ENCODE measurements at places on chromosomes 12 and 14. TPM values are rescaled to one million over a fixed set of nuclear protein-coding genes. Genes with fewer than 3 reads are reported as not detected.
A peak's percentile ranks its signal among the peaks of the same experiment; 100 is the strongest.

DNA sequence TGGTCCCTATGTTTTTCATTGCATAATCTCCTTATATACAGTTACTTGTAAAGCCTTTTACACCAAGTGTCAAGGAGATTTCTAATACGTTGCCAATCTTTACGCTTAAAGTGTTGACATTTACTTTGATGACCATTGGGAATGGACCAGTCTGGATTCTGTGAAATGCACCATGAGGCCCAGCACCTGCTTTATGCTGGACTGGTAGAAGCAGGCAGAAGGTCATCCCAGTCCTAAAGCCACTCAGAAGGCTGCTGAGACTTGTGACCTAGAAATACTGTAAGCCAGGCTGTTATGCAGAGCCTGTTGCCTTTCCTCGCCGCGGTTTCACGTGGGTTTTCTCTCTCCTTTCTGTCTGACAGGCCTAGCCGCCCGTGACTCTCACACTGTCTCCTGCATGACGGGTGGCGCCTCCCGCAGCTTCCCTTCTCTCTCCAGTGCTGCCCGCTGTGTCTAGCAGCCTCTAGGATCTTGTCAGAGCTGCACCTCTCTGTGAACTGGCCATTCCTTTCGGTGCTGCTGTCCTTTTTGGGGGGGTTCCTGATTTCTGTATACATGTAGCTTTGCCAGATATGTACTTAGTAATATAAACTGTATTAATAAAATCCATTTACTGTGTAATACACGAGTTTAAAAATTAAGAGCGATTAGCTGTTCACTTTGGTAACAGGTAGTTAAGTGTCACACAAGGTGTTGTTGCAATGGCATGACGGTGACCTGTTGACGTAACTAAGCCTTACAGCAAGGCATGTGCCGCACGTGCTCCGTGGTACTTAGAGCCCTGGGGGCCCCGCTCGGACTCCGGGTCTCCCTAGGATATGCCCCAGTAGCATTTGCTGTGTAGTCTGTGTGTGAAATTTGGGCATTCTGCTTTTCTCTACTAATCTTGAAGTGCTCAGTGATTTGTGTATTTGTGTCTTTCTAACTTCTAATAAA lies 29.7 kb downstream of the XRCC3 start:
- H3K4me1 ChIP-seq: peaks cover 7% of the 10 kb centered on the region
- H3K27me3 ChIP-seq: no peaks in the 10 kb centered on the region
- H3K4me3 ChIP-seq: no peak overlapping the region
- H3K36me3 ChIP-seq: peaks cover 17% of the 10 kb centered on the region
- no peak overlapping the region for H3K27ac ChIP-seq

- no peaks in the 10 kb centered on the region for H3K4me1 ChIP-seq
- no peaks in the 10 kb centered on the region for H3K27me3 ChIP-seq
- no peaks in the 10 kb centered on the region for H3K36me3 ChIP-seq
- no peak overlapping the region for H3K4me3 ChIP-seq
- DNase-seq: peak; percentile 7
Observed at GRCh38 chr12:51419425-51420193, 5.0 kb upstream of the SLC4A8 start.

Gene OTOGL
- polyA plus RNA-seq: 0.08 TPM

Gene SLC35E3
- polyA plus RNA-seq: 11.1 TPM

Gene SMCO3
- polyA plus RNA-seq: not detected

- no peak overlapping the region for H3K4me3 ChIP-seq
- H3K36me3 ChIP-seq: no peaks in the 10 kb centered on the region
- DNase-seq: no peak
- no peak overlapping the region for H3K27ac ChIP-seq
Observed at GRCh38 chr14:21768116-21768874, 94.7 kb upstream of the OR4E1 start.

Gene ZNF664
- polyA plus RNA-seq: 44.1 TPM

Gene CISTR
- not detected for polyA plus RNA-seq

Gene PRPF40B
- 6.4 TPM for polyA plus RNA-seq

GRCh38 chr14:32028599-32028998 lies 48.5 kb upstream of the ARHGAP5 start:
- H3K4me3 ChIP-seq: no peak overlapping the region
- no peaks in the 10 kb centered on the region for H3K36me3 ChIP-seq
- no peak overlapping the region for H3K27ac ChIP-seq

GRCh38 chr14:91048676-91049075 lies 11.8 kb downstream of the RPS6KA5 start:
- H3K27ac ChIP-seq: no peak overlapping the region
- H3K4me3 ChIP-seq: no peak overlapping the region
- no peaks in the 10 kb centered on the region for H3K36me3 ChIP-seq
- no peaks in the 10 kb centered on the region for H3K4me1 ChIP-seq
- H3K27me3 ChIP-seq: no peaks in the 10 kb centered on the region

- H3K27ac ChIP-seq: no peak overlapping the region
- H3K4me3 ChIP-seq: no peak overlapping the region
- peak; percentile 9 for DNase-seq
- H3K4me1 ChIP-seq: no peaks in the 10 kb centered on the region
- H3K36me3 ChIP-seq: no peaks in the 10 kb centered on the region
Observed at GRCh38 chr14:90444077-90444696, 47.4 kb downstream of the CALM1 start.

GRCh38 chr12:68745376-68745903 lies 536 bp upstream of the SLC35E3 start:
- H3K4me1 ChIP-seq: peaks cover 2% of the 10 kb centered on the region
- no peak for DNase-seq
- H3K36me3 ChIP-seq: no peaks in the 10 kb centered on the region
- no peaks in the 10 kb centered on the region for H3K27me3 ChIP-seq

GRCh38 chr14:68247676-68248268 lies 428.2 kb downstream of the RAD51B start:
- no peak overlapping the region for H3K27ac ChIP-seq
- no peaks in the 10 kb centered on the region for H3K36me3 ChIP-seq
- H3K4me3 ChIP-seq: no peak overlapping the region
- H3K27me3 ChIP-seq: no peaks in the 10 kb centered on the region
- no peak for DNase-seq

DNA sequence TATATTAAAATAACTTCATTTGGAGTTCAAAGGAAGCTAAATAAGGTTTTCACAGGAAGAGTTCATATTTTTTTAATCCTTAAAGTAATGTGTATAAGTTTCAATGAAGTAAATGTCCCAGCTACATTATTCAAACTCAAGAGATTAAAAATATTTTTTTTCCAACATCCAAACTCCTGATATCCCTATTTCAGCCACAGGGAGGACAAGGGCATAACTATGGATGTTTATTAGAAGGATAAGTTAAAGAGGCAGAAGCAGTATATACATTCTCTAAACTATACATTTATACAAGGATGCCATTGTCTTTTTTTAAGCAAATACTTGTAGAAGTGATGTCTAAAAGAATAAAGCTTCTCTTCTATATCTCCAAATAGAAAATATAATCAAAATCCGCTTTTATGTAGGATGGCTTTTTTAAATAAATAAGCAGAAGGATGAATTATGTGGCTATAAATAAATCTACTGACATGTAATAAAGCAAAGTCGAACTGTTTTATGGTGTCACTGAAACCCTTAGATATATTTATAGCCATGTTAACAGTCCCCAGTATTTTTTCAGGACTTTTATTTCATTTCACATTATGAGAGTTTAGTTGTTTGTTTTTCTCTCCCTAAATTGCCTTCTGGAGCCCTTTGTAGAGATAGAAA lies 936.5 kb downstream of the DIO2 start:
- H3K36me3 ChIP-seq: no peaks in the 10 kb centered on the region
- H3K4me1 ChIP-seq: no peaks in the 10 kb centered on the region
- peaks cover 3% of the 10 kb centered on the region for H3K27me3 ChIP-seq
- no peak overlapping the region for H3K27ac ChIP-seq
- DNase-seq: no peak

Gene PCED1B
- polyA plus RNA-seq: 0.49 TPM

GRCh38 chr12:117172168-117172567 lies 18.1 kb downstream of the FBXO21 start:
- no peaks in the 10 kb centered on the region for H3K27me3 ChIP-seq
- H3K4me3 ChIP-seq: no peak overlapping the region
- DNase-seq: no peak
- H3K36me3 ChIP-seq: peaks cover 12% of the 10 kb centered on the region
- H3K4me1 ChIP-seq: no peaks in the 10 kb centered on the region

DNA sequence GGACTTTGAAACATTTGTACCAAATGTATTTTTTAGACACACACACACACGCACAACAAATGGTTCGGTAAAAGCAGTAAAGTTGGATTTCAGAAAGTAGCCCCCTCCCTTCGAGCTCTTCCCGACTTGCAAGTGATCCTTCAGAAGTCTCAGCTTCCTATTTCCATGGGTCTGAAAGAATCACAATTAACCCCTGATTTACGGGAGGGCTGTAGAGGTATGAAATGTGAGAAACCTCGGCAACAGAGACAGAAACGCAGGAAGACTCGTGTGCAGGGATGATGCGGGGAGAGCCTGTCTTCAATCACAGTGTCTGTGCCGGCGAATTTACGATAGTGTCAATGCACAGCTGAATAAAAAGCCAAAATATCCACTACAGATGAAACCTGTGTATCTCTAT lies 60.7 kb upstream of the VRK1 start:
- no peaks in the 10 kb centered on the region for H3K4me1 ChIP-seq
- no peak overlapping the region for H3K4me3 ChIP-seq
- no peak overlapping the region for H3K27ac ChIP-seq
- H3K36me3 ChIP-seq: no peaks in the 10 kb centered on the region

DNA sequence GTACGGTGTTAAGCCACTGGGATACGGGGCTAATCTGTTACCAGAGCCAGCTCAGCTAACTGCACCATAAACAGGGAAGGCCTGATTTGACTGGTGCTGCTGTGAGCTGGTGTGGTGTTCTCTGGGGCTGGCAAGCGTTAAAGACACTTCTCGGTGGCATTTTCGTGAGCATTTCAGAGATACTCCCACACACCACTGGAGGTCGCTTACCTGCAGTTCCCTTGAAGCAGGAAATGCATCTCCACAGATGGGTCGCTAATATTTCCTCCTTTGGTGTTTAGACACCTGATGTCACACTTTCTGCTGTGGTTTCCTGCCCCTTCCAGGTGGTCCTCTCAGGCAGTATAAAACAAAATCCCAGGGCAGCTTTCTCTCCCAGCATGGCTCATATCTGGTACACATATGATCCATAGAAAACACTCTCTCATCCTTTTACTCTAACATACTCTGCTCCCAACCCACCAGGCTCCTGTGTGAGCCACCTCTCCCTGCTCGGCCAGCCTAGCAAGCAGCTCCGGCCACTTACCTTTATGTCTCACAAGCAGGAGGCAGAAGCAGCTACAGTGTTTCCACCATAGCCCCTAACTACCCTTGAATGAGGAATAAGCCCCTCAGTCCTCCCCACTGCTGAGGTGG lies 129.9 kb upstream of the GRIN2B start:
- H3K36me3 ChIP-seq: no peaks in the 10 kb centered on the region
- H3K4me3 ChIP-seq: no peak overlapping the region
- no peak overlapping the region for H3K27ac ChIP-seq
- no peaks in the 10 kb centered on the region for H3K4me1 ChIP-seq
- DNase-seq: no peak

GRCh38 chr12:106137530-106138356 lies 1.0 kb downstream of the NUAK1 start:
- H3K4me1 ChIP-seq: peaks cover 26% of the 10 kb centered on the region
- no peaks in the 10 kb centered on the region for H3K36me3 ChIP-seq
- H3K27ac ChIP-seq: peak overlapping the region; percentile 67
- no peak for DNase-seq
- H3K4me3 ChIP-seq: peak overlapping the region; percentile 75
